ENCODE measurements at places on chromosomes 3 and 15. TPM values are rescaled to one million over a fixed set of nuclear protein-coding genes. Genes with fewer than 3 reads are reported as not detected.

Gene FES
- 11.6 TPM for polyA plus RNA-seq

Gene C2CD4B
- not detected for polyA plus RNA-seq

Gene STRC
- polyA plus RNA-seq: 1.2 TPM

Gene SLC7A14
- not detected for polyA plus RNA-seq

Gene SLC22A13
- polyA plus RNA-seq: not detected

Gene ARIH2
- 50.0 TPM for polyA plus RNA-seq

Gene SLC2A2
- polyA plus RNA-seq: 3.1 TPM

Gene KBTBD13
- polyA plus RNA-seq: 0.05 TPM

Gene DZIP1L
- 17.8 TPM for polyA plus RNA-seq

Gene CLDN18
- 0.50 TPM for polyA plus RNA-seq

Gene SCG3
- polyA plus RNA-seq: 0.15 TPM

Gene DPPA2
- polyA plus RNA-seq: not detected

Gene PTX3
- polyA plus RNA-seq: 3.1 TPM

Gene AHSG
- not detected for polyA plus RNA-seq

Gene PRSS50
- polyA plus RNA-seq: 0.31 TPM

Measured in aorta (tissue), 5 donors.